ENCODE measurements at places on chromosomes 6 and 20. TPM values are rescaled to one million over a fixed set of nuclear protein-coding genes. Genes with fewer than 3 reads are reported as not detected.
A peak's percentile ranks its signal among the peaks of the same experiment; 100 is the strongest.

GRCh38 chr20:48463916-48464315 is 363.9 kb downstream of the PREX1 start:
- no peaks in the 10 kb centered on the region for H3K4me1 ChIP-seq
- DNase-seq = no peak
- no peaks in the 10 kb centered on the region for H3K36me3 ChIP-seq

DNA sequence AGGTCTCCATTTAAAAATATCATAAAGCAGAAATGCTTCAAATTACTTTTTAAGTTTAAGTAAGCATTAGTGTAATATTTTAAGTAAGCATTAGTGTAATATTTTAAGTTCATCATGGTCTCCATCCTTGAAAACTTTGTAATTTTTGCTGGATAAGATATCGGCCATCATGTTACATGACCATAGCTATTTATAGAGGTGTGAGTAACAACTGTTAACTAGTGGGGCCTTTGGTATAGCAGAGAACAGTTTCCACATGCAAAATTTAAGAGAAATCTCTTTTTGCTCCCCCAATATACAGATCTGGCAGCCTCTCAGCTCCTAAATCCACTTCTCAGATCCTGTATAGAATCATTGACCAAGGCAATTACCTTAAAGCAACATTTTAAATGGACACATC is 468 bp downstream of the TRDN start:
- no peaks in the 10 kb centered on the region for H3K27me3 ChIP-seq
- no peak overlapping the region for H3K4me3 ChIP-seq
- no peak overlapping the region for H3K27ac ChIP-seq
- H3K4me1 ChIP-seq = peaks cover 6% of the 10 kb centered on the region
- no peaks in the 10 kb centered on the region for H3K36me3 ChIP-seq
- no peak for DNase-seq

- no peak overlapping the region for H3K4me3 ChIP-seq
- H3K36me3 ChIP-seq = no peaks in the 10 kb centered on the region
- H3K4me1 ChIP-seq = peaks cover 35% of the 10 kb centered on the region
- H3K27me3 ChIP-seq = no peaks in the 10 kb centered on the region
- DNase-seq = no peak
Measured at GRCh38 chr6:129647044-129647443, 62.9 kb downstream of the ARHGAP18 start.

GRCh38 chr6:148105695-148106094 is 236.9 kb upstream of the SASH1 start:
- H3K4me1 ChIP-seq = peaks cover 4% of the 10 kb centered on the region
- no peak for DNase-seq
- H3K36me3 ChIP-seq = no peaks in the 10 kb centered on the region
- H3K4me3 ChIP-seq = no peak overlapping the region
- no peaks in the 10 kb centered on the region for H3K27me3 ChIP-seq

- H3K36me3 ChIP-seq = no peaks in the 10 kb centered on the region
- H3K4me1 ChIP-seq = peaks cover 27% of the 10 kb centered on the region
- no peaks in the 10 kb centered on the region for H3K27me3 ChIP-seq
- DNase-seq = no peak
- H3K27ac ChIP-seq = no peak overlapping the region
Measured at GRCh38 chr6:130933712-130934200, 106.5 kb downstream of the SMLR1 start.

DNA sequence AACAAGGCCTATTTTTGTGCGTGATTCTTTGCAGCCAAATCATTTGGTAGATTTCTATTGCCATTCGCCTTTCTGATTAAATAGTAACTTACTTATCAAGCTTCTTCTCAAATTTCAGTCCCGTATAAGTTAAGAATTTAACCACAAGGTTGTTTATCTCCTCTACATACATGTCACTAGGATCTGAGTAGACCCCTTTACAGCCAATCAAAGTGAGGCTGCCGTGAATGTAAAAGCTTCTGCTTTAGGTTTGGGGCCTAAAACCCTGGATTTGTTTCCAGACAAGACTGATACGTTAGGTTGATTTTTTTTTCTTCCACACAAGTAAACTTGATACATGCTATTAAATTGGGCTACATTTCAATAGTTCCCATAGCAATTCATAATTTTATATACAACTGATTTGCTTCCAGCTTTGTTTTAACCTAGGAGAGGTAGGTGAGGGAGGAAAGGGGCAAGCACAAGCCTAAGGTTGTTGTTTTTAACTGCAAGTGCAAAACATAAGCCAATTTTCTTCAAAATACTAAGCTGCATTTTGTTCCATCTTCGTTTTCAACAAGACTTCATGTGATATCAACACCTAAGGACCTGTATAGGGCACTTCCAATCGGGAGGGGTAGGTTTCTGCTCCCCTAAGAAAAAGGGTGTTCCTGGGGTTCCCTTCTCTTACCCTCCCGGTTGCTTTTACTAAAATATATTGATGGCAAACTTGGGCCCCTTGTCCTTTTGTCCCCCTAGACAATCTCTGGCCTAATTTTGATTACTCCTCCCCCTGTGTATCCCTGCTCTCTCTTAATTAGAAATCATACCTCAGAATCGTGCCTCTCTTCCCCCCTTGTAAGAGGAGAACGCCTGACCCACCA is 1.7 kb downstream of the RANBP9 start:
- no peaks in the 10 kb centered on the region for H3K36me3 ChIP-seq
- peak; percentile 53 for DNase-seq
- no peaks in the 10 kb centered on the region for H3K27me3 ChIP-seq
- peak overlapping the region; percentile 90 for H3K27ac ChIP-seq

AGPAT4 gene
- 10.1 TPM for total RNA-seq

ZBTB12 gene
- 21.3 TPM for total RNA-seq

TFAP2C gene
- total RNA-seq = 0.11 TPM
